AG04450 (cell line): ENCODE measurements at places on chromosomes 6 and 20.

DNA sequence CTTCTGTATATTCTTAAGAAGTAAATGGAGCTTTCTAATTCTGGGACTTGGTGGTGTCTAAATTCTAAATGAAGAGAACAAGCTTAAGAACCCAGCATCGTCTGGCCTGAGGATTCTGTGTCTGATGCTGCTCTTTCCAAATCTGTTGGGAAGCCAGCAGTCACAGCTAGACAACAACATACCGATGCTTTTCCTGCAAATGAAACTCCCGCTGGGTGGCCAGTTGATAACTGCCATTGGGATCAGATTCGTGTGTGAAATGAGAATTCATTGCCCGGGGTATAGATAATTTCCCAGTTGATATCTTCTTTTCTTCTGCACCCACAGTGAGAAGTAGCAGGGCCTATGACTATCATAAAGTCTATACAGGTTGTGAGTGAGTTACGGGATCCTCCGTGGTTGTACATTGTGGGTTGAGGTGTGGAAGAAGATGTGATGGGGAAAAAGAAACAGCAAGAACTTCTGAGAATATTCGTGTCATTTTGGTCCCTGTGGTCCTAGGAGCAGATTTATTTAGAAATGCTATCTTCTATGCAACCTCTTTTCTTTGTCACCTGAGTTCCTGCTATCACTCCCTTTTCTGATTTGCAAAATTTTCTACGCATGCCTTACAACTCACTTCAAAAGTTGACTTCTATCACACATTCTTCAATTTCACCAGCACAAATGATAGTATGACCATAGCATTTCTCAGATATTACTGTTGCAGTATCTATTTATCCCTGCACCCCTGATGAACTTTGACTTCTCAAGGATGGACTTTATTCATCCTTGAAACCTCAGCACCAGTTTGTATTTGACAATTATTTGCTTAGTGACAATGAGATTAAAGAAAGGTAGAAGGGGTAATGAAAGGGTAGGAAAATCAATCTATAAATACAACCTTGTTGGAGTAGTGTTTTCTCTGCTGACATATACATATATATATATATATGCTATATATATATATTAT is 10.4 kb downstream of the NOX3 start:
- no peak for DNase-seq

GRCh38 chr6:137829641-137830083 is 37.4 kb upstream of the TNFAIP3 start:
- no peak for DNase-seq

GRCh38 chr6:104784884-104785283 is 74.8 kb downstream of the HACE1 start:
- no peak for DNase-seq

GRCh38 chr6:11341867-11342266 is 109.4 kb upstream of the NEDD9 start:
- no peak for DNase-seq

- no peak for DNase-seq
Observed at GRCh38 chr6:45591306-45591705, 213.6 kb upstream of the SUPT3H start.

DNA sequence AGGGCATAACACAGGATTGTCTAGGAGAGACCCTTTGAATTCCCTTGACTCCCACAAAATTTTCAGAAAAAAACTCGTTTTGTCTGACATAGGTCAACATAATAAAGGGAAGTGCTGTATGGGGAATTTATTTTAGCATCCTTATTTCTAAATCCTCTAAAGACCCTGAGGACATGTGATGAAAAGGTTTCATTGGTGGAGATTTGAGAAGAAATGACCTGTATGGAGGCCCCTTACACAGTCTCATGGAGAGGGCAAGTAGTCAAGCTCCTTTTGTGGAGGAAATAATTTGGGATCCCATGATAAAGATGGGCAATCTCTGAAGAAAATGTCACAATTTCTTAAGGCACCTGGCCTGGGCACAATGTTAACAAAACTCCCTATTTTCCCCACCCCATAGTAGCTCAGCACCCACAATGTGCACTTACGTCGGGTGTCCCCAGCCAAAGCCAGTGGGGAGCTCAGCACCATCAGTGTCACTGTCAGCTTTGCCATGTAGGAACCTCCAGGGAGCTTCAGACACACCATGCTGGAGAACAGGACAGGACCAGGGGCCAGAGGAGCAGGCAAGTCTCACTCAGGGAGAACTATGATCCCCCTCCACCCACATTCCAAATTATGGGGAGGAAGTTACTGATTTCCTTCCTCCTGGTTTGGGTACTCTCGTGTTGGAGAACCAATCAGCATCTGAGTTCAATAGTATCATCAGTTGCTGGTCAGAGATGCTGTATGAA is at the start of gene HLA-DRB5:
Gene HLA-DRB5, minus strand, starts transcription at position 591 of the 734 bp plus-strand sequence. Its CDS starts 63 bp downstream, at position 528.
- no peak for DNase-seq

DNA sequence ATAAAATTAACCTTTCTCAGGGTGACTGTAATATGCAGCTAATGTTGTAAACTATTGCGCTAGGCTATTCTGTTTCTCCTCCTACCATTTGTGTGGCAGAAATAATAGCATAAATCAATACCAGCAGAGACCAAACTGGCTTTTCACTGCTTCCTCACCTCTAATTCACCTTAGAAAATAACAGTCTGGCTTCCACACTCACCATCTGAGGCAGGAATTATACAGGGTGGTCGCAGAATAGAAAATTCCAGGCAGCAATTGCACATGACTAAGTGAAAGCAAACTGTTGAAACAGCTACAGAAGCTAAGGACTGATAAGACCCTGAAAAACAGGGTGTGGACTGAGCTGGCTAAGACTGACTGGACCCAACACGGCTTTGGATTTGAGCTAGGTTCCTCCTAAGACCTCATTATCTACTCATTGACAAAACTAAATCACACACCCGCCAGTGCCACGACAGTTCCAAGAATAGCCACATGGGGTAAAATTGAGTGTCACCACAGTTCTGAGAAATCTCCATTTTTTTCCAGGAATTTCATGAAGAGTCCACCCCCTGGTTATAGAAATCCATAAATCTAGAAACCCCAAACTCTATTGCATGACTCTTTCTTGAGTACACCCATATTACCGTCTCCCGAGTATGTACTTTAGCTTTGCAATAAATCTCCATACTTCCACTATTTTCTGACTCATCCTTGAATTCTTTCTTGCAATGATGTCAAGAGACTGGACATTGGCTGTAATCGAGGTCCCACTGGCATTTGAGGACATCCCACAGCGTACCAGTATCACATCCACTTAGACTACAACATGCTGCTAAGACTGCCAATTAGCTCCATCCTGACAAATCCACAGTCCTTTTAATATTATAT is 60.9 kb upstream of the KCNQ5 start:
- DNase-seq: no peak

- no peak for DNase-seq
Observed at GRCh38 chr20:59994697-59995122, 36.5 kb downstream of the CDH26 start.

GRCh38 chr20:51700809-51701285 is 67.3 kb downstream of the ATP9A start:
- no peak for DNase-seq

DNA sequence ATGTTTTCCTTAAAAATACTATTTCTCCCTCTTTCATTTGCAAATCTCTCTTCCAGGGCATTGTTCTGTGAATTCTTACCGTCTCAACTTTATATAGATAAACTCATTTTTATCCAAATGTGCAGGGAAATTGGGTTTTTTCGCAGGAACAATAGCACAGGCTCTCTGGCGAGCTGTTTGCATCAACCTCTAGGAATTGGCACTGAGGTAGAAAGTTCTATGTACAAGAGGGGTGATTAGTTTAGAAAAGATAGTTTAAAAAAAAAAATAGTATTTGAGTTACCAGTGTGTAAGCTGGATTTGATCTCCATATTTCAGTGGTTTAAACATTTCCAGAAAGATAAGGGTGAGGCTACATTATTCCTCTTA is 129.7 kb upstream of the BTN3A2 start:
- DNase-seq: no peak

GRCh38 chr20:58990651-58991445 is 9.8 kb downstream of the NELFCD start:
- DNase-seq: no peak
